ENCODE measurements at places on chromosomes 6 and 20.
A peak's percentile ranks its signal among the peaks of the same experiment; 100 is the strongest.

GRCh38 chr6:166152660-166153059, 15.0 kb downstream of the TBXT start:
- no peak for DNase-seq

- DNase-seq, result no peak
These were observed 4.6 kb downstream of the EMILIN3 start for GRCh38 chr20:41361757-41362747.

- DNase-seq, result no peak
These were observed 80.3 kb upstream of the CNKSR3 start for GRCh38 chr6:154590756-154591155.

DNA sequence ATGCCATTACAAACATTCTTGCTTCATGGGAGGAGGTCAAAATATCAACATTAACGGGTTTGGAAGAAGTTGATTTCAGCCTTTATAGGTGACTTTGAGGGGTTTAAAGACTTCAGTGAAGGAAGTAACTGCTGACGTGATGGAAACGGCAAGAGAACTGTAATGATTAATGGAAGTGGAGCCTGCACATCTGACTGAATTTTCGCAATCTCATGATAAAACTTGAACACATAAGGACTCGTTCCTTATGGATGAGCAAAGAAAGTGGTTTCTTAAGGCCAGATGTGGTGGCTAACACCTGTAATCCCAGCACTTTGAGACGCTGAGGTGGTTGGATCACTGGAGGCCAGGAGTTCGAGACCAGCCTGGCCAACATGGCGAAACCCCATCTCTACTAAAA, 226.1 kb downstream of the BCAS1 start:
- no peak for DNase-seq

- no peak for DNase-seq
These were observed 37.2 kb downstream of the HM13 start for GRCh38 chr20:31551163-31552081.

GRCh38 chr20:62067547-62068260, 2.0 kb upstream of the TAF4 start:
- DNase-seq, result no peak

- DNase-seq, result no peak
These were observed 636 bp downstream of the RTF2 start for GRCh38 chr20:56469077-56469449.

- DNase-seq, result no peak
These were observed 3.4 kb downstream of the CST2 start for GRCh38 chr20:23823111-23823510.

- DNase-seq, result peak; percentile 47
These were observed 49.8 kb upstream of the STXBP5 start for GRCh38 chr6:147154454-147154853.

- DNase-seq, result no peak
These were observed 62.8 kb downstream of the SAMD3 start for GRCh38 chr6:130159956-130160355.

DNA sequence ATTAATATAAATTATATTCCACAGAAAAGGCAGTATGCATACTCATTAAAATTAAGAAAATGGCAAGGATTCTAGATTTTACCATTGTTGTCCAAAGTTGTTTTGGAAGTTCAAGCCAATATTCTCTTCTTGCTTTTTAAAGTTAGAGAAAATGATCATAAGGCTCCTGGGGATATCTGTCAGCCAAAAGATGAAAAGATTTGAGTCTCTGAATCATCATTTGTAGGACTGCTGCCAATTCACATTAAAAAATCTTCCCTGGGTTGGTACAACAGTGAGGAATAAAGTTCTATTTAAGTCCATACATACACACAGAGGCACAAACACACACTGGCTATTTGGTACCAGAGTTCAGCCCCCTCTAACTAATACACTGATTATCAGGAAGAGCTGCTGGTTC, 620.1 kb downstream of the COL12A1 start:
- no peak for DNase-seq

- no peak for DNase-seq
These were observed 46.2 kb upstream of the BCLAF1 start for GRCh38 chr6:136335736-136336363.

DNA sequence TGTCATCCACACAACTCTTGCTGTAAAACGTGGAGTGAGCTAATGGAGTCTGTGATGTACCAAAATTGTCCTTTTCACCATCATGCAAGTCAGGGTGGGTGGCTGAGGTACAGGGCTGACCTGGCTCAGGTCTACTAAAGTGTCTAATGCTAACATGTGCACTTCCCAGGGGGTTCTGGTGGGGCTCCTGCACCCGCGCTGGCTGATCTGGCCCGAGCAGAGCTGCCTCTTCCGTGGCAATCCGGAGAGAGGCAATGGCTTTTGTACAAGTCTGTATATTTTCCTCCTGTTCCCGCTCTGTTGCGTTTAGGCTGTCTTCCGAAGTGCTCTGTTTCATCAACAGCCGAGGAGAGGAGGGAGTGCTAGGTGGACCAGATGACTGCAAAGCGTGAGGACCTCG, 191.8 kb downstream of the HIVEP2 start:
- DNase-seq, result no peak
